CD4-positive, alpha-beta T cell treated with Interferon alpha-2 for 1 hour (primary cell): ENCODE measurements at places on chromosomes 7 and 10.

DNA sequence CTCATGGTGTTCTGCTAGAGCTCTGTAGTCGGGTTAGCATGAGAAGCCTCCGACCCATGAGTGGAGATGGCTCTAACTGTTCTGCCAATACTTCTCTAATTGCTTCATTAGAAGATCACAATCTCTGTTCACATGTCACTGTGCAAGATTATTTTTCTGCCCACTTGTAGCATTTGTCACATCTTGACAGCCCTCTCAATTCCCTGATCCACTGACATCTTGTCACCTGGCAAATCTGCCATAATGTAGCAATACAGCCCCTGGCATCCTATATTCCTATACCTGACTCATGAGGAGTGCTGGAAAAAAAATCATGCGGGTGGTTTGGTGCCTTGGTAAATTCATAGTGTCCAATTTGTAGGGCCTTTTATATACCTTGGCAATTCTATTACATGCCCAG lies 58.4 kb downstream of the ST8SIA6 start:
- no peak for DNase-seq

- no peak for DNase-seq
These were observed 164.6 kb upstream of the GRM3 start for GRCh38 chr7:86479144-86479543.

GRCh38 chr7:3201306-3201705 lies 99.7 kb upstream of the SDK1 start:
- DNase-seq: no peak

- DNase-seq: no peak
These were observed 285.0 kb downstream of the PRPF18 start for GRCh38 chr10:13871776-13872175.

DNA sequence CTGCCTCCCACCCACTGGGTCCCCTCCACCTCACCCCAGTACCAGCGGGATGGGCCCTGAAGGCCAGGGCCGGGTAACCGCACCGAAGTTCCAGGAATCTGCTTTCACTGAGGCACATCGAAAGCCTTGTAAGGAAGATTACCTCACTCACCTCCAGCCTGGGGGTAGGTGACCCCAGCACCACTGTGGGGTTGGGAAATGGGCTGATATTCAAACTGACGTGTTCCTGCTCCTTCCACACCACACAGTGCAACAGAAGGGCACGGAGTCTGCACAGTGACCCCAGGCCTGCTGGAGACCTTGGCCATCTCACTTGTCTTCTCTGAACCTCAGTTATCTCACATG lies 29.8 kb downstream of the NPS start:
- DNase-seq: no peak

DNA sequence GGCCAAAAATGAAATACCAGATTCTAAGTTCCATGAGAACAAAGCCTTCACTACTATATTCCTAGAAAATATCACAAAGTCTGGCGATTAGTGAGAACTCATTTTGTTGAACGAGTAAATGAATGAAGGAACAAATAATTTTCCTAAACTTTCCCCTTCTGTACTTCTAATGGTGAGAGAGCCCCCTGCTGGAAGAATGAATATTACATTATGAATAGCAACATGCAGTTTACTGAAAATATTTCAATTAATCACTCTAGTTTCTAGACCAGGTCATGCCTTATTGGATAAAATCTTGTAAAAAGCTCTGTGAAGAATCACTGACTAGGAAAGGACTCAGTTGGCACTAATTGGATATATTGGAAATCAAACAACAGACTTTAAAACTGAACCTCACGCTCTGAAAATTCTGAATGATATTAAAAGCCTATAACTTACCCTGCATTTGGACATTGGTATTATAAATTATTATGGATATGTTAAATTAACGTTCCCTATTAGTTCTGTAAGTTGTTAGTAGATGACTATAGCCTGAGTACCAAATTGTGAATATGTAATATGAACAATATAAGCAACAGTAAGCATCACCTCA lies 32.4 kb upstream of the MTPN start:
- no peak for DNase-seq

GRCh38 chr7:24578052-24578451 lies 4.8 kb downstream of the PALS2 start:
- DNase-seq: no peak
